ENCODE measurements at places on chromosomes 5 and 9.

- DNase-seq, result no peak
Observed at GRCh38 chr9:115992834-115993233, 160.8 kb upstream of the PAPPA start.

DNA sequence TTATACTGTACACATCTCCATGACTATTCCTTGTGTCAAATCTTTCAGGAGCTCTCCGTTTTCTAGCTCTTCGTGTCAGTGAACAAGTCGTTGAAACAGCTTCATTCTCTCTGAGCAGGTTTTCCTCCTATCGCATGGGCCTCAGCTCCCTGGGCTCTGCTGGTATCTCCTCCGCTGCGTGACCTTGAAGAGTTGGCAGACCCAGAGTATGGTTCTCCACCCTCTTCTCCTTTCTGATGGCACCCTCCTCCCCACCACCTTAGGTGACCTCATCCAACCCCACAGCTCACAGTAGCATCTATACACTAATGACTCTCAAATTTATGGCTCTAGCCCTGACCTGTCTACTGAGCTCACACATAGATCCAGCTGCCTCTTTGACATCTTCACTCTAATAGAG, 36.0 kb upstream of the PDE8B start:
- no peak for DNase-seq

DNA sequence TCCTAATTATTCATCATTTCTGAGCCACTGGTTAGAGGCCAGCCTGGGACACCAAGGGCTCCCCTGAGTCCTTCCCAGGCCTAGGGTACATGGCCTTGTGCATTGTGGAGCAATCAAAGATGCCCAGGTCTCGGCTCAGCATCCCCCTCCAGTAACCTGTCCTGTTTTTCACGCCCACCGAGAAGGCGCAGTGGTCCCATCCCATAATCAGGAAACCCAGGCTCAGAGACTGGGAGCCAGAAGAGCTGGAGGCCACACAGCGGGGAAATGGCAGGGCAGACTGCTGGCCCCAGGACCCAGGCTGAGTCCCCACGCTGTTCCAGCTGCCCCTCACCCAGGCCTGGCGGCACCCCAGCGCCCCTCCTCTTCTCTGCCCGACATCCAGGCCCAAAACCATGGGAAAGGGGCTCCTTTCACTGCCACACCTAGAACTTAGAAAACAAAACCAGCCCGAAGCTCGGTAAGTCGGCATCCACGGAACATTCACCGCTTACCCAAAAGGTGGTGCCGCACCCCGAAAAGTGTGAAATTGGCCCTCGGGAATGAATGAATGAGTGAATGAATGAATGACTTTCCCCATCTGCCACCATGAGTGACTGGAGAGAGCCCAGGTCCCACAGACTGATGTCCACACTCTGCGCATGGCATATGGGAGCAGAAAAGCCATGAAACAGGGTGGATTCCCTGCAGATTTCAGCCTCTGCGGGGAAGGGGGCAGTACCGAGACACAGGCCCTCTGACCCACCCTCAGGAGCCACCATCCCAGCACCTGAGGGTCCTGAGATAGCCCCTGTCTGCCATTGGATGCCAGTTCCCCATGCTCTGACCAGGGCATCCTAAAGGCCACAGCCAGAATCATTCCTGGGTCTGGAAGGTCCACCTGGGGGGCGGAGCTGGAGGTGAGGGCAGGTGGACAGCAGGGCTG, 132.5 kb downstream of the OLFM1 start:
- no peak for DNase-seq

GRCh38 chr5:132749506-132749905, 2.3 kb downstream of the CCNI2 start:
- DNase-seq, result no peak

DNA sequence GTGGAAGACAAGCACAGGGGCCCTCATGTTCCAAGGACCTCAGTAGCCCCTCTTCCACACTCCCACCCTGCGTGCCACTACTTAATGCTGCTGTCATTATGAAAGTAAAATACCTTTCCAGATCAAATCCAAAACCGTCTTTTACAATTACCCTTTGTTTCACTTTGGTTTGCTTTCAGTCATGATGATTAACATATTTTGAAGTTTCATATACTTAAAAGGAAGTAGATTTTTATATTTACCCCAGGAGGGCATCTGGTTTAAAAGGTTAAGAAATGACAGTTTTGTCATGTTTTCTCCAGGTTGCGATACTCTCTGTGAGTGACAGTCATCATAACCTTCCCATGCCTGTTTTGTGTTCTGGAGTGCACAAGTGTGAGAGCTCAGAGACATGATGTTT, 13.5 kb upstream of the MAP1B start:
- DNase-seq, result no peak

DNA sequence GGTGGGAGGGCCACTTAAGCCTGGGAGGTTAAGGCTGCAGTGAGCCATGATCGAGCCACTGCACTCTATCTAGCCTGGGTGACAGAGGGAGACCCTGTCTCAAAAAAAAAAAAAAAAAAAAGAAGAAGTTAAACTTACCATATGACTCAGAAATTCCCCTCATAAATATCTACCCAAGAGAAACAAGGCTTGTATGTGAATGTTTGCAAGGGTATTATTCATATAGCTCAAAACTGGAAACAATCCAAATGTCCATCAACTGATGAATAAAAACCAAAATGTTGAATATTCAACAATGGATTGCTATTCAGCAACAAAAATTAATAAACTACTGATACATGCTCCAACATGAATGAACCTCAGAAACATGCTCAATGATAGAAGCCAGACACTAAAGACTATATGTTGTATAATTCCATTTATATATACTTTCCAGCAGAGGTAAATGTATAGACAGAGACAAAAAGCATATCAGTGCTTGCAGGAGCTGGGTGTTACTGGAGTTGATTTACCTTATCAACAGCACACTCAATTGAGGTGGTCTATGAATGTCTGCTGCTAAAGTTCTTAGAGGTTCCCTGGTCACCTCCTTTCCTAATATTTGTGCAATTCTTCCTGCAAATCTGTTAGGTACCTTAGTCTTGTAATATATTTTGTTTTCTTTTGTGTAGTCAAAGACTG, 5.3 kb upstream of the SREK1 start:
- no peak for DNase-seq

DNA sequence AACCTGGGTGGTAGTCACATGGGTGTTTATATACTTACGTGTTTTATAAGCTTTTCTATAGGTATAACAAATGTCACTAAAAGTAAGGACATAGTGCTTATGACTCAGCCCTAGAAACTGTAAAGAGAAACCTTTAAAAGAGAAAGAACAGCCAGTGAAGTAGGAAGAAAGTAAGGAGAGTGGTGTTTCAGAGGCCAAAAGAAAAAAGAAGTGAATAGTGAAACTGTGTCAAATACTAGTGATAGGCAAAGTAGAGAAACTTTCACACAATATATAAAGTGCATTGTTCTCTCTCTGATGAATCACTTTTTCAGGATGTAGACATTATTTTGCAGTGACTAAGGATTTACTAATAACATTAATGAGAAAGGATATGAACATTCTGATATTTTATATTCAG, 74.2 kb upstream of the SUSD1 start:
- no peak for DNase-seq

- DNase-seq, result no peak
Observed at GRCh38 chr5:135718151-135718550, 116.3 kb upstream of the SLC25A48 start.

DNA sequence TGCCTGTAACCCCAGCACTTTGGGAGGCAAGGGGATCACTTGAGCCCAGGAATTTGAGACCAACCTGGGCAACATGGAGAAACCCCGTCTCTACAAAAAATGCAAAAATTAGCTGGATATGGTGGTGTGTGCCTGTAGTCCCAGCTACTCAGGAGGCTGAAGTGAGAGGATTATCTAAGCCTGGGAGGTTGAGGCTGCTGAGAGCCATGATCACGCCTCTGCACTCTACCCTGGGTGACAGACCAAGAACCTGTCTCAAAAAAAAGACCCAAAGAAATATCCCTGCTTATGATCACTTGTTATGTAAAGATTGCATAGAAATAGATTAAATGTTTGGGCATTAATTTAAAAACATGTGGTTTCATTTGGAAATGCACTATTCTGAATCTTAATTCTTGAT, 125.1 kb downstream of the UGCG start:
- DNase-seq, result no peak

GRCh38 chr5:151660616-151661495, 25.9 kb downstream of the SPARC start:
- no peak for DNase-seq

GRCh38 chr5:141809380-141810096, 68.7 kb downstream of the PCDH1 start:
- DNase-seq, result no peak

Measured in NCI-H345 (cell line).